AG08395 (cell line): ENCODE measurements at places on chromosomes 6 and 20.

- no peak for DNase-seq
Observed at GRCh38 chr6:131574133-131574532, 1.1 kb downstream of the ARG1 start.

DNA sequence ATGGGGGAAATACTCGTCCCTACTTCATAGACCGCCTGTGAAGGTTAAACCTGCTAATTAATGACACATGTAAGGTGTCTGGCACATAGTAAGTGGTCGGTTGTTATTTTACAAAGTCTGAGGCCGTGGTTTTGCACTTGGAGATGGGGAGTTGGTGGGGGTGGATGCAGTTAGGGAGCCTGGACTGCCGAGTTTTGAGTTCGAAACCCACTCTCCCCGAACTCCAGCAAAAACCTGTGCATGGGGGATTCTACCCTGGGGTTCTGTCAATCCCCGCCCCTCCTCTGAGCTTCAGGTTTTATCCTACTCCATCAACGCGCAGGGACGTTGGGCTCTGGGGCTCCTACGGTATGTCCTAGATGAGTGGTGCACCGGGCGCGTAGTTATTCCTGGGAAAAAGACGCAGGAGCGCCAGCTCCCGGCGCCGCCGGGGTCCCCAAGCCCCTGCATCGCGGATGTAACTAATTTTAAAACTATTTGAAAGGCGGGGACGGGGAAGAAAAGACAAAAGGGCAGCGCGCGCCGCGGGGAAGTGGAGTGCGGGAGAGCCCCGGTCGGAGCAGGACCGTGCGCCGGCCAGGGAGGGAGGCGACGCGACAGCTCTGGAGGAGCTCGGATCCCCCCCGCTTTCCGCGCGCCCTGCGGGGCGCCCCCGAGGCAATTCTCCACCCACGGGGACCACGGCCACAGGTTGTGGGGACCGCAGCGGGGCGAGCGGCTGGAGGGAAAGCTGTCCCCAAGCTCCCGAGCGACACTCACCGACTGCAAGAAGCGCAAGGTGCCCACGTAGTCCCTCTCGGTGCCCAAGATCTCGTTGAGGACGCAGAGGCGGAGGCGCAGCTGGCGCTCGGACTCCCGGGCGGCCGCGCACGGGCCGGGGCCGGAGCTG, 672 bp downstream of the PREX1 start:
- no peak for DNase-seq

GRCh38 chr6:4350567-4351519, 215.5 kb upstream of the ECI2 start:
- DNase-seq, result no peak

DNA sequence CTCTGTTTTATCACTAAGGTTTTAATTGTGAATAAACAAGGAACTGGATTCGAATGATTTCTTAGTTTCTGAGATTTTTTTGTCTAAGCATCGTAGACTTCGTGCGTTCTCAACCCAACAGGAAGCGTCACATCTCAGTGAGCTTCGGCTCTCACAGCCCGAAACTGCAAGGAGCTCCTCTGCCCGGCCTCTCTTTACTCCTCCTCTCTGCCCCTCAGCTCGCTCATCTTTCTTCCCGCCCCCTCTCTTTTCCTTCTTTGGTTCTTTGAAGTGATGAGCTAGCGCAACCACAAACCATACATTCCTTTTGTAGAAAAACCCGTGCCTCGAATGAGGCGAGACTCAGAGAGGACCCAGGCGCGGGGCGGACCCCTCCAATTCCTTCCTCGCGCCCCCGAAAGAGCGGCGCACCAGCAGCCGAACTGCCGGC, 480 bp upstream of the NT5E start:
- peak; percentile 66 for DNase-seq

DNA sequence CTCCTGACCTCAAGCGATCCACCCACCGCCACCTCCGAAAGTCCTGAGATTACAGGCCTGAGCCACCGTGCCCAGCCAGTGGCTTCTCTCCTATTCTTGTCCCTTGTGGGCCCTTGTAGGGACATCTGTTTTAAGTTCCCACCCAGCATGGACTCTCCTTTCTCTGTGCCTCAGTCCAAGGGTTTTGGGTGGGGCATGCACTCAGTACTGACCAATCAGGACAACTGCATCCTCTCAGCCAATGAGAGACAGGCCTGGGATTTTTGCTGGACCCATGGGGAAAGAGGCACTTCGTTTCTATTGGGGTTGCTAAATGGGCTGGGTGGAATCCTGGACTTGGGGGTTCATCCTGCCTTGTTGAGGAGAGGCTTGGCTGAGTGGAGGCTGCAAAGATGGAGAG, 34.4 kb downstream of the SNAI1 start:
- no peak for DNase-seq

DNA sequence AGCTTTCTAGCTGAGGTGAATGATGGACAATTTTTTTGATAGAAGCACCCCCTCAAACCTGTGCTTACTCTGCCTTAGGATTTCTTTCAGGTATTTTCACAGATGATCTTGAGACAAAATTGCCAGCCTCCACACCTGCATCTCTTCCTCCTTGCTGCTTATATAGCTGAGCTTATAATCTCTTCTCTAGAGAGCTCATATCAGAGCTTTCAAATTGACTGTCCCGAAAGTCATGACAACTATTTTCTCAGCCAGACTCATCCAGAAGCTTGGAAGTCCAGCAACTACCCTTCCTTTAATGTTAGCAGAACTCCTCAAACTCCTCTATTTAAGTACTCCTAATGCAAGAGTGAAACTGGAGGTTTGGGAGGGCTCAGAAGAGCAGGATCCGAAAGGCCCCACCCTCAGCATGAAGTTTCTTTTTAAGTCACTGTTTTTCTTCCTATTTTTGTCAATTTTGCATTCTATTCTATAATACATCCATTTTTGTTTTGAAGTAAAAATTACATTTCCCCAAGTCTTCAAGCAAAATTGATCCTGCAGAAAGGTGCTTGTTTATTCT, 12.7 kb downstream of the CGA start:
- DNase-seq, result no peak

DNA sequence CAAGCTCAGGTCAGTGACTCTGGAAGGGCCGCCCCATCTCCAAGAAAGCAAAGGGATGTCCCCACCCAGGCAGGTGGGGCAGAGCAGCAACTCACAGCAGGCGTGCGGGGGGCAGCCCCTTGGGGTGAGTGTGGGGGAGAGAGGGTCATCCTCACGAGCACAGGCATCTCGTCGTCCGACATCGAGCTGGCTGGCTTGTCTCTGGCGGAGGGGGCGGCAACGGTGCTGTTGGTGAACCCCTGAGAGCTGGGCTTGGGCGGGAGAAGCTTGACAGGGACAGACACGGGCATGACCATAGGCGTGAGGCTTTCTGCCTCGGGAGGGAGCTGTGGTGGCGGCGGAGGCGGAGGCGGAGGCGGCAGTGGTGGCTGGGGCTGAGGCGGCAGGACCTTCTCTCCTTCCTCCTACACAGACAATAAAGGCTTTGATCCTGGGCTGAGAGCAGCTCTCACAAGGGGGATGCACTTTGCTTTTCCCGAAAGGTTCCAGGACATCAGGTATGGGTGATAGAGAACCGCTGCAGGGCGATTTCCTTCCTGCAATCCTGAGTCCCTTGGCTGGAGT, 45.6 kb upstream of the MRPS10 start:
- DNase-seq, result no peak

DNA sequence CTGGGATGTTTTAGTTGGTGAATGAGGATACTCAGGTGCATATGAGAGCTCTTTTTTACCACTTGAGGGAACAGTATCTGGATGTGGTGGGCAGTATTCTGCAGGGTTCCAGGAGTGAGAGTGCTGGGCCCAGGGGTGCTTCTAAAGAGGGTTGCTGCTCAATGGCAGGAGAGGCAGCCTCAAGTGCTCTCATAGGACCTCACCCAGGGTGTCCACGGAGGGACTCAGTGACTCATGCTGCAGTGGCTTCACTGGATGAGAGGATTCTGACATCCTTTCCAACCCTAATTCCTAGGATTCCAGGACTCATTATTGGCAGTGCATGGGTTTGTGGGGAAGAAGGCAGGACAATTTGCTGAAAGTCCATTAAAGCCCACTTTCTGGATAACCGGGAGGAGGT, 176.6 kb upstream of the FERMT1 start:
- no peak for DNase-seq

DNA sequence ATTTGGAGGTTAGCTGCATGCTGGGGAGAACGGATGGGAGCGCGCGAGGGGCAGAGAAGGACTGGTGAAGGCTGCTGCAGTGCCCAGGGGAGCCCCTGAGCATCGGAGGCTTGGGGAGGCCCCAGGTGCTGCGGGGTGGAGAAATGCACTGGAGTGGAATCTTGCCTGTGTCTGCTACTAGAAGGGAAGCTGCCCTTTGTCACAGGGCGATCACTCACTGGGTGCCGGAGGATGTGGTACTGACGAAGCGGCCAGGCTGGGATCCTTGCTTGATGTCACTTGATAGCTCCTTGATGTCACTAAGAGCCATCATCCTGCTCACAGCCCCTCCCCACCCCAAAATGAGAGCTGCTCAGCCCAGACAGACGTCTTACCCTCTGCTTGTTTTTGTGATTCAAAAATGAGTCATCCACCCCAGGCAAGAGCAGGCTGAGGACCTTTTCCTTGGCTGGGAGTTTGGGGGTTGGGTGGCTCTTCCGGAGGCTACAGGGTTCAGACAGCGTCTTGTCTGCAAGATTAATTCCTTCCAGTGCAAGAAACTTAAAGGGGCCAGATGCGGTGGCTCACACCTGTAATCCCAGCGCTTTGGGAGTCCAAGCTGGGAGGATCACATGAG, 62.6 kb upstream of the PMEPA1 start:
- peak; percentile 85 for DNase-seq

DNA sequence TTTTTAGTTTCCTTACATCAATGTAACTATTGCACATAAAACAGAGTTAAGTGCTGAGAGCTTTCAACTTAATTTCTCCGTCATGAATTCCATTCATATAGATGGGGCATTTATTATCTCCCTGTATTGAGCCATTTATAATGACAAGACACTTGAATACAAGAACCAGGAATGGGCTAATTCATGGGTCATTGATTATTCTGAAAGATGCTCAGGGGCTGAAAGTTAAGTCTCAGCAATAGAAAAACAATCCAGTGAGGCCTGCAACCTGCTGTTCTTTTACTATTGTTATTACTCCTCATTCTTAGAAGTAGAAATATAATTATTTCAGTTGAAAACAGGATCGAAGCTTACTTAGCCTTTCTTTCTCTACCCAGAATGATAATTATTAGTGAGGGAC, 307.7 kb downstream of the MMUT start:
- no peak for DNase-seq

DNA sequence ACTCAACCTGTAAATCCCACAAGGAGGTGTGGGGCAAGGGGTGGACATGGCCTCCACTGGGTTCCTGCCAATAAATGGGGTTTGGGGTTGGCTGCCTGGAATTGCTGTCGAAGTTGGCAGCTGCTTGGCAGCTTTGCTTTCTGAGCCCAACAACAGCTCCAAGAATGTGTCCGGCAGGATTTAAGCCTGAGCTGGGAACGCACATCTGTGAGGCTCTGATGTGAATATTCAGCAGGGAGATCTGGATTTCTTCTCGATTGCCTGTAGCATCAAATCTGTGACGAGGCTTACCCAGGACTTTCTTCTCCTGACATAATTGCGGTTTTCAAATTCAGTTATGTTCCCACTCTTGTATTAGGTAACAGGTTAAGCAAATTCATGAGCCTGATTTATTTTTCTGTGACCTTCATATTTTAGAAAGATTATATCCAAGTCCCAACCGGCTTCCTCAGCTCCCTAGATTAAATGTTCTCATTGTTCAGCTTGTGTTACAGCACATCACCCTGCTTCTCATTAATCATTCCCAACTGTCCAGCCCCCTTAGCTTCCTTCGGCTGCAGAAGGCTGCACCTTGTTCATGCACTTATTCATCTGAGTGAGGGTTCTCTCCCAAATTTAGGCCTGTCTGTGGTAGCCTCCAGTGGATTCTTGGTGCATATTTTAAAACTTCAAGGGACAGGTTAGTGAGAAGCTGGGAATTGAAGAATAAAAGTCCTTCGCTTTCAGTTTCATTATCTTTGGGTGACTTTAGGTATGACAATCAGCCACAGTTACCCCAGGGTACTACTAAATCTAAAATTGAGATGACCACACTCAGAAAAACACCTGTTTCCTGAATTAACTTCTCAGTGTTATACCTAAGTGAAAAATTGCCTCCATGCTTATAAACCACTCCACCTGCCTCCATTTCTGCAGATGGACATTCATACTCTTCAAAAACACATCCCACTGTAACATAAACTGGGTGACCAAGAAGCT, 310.0 kb downstream of the ESR1 start:
- no peak for DNase-seq

DNA sequence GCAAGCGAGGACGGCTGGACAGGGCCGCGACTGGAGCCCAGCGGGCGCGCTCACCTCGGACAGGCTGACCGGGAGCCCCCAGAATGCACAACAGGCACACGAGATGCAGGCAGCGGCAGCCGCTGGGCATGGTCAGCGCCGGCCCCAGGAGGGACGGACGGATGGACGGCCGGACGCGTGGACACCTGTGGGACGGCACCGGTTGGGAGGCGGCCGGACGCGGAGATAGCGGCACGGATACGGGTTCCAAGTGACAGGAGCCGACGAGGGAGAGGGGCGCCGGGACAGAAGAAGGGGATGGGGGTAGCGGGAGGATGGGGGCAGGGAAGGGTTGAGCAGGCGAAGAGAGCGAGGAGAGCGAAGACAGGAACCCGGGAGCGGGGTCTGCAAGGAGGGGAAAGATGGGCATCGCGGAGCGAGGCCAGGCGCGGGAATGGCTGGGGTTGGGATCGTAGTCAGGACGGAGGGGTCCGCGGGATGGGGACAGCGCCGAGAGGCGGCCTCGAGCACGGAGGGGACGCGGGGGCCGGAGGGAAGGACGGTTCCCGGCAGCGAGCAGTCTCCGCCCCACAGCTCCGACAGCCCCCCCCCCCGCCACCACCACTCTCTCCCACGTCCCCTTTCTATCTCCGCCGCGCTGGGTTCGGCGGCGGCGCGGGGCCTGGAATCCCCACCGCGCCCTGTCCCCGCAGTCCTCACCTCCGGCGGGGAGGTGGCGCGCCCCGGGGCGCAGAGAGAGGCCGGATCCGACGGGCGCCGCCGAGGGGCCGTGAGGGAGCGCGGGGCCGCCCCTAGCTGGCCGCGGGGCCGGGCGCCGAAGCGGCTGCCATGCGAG, 435 bp downstream of the DLK2 start:
- DNase-seq, result peak; percentile 91
